Osteoblast (primary cell): ENCODE measurements at places on chromosomes 5 and 9. TPM values are rescaled to one million over a fixed set of nuclear protein-coding genes. Genes with fewer than 3 reads are reported as not detected.

GRCh38 chr5:31052937-31053658 lies 140.4 kb upstream of the CDH6 start:
- H3K4me3 ChIP-seq, result no peak overlapping the region
- no peaks in the 10 kb centered on the region for H3K27me3 ChIP-seq
- no peak overlapping the region for H3K27ac ChIP-seq

DNA sequence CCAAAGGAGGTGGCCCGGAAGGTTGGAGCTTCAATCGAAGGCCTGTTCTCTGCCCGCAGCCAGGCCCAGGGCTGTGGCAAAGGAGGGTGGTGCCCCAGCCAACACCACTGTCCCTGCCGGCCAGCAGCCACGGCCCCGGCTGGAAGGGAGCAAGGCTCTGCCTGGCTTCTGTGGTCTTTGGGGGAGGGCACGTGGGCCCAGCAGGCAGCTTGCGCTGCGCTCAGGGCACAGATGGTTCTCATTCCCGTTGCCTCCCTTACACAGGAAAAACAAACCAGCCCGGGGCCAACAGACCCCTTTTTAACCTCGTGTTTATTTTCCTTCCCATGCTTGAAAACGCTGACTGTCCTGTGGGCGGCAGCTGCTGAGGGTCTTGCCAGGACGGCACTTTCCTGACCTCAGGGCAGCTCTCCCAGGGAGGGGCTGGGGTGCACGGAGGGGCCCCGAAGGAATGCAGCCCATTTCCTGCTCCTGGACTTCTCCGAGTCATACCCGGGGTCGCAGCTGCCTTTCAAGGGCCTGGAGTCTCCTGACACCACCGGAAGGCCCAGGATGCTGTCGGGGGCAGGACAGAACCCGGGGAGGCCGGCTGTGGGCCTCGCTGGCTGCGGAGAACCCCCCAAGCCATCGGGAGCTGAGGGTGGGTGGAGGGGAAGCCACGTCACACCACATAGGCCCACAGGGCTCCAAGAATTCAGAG lies 1.1 kb upstream of the GPSM1 start:
- H3K27ac ChIP-seq, result peak overlapping the region; percentile 78
- peaks cover 5% of the 10 kb centered on the region for H3K36me3 ChIP-seq
- H3K4me1 ChIP-seq, result peaks cover 29% of the 10 kb centered on the region

- H3K27me3 ChIP-seq, result no peaks in the 10 kb centered on the region
- DNase-seq, result no peak
- H3K27ac ChIP-seq, result no peak overlapping the region
- no peak overlapping the region for H3K4me3 ChIP-seq
These were observed 22.4 kb downstream of the NIPSNAP3B start for GRCh38 chr9:104786293-104786692.

DNA sequence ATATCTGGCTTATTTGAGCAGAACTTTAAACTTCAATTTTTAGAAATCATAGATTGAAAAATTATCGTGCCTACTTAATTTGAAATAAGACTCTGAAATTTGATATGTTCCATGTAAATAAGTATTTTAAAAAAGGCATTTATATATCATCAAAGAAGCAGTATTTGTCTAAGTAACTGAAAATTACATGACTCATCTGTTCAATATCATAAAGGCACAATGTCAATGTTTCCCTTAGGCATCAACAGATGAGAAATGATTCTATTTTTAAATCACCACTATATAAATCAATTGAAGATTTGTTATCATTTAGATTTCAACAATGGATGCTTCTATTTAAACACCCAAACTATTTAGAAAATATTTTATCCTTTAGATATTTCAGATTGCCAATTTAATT lies 142.9 kb upstream of the POU5F2 start:
- no peak for DNase-seq
- H3K4me1 ChIP-seq, result no peaks in the 10 kb centered on the region
- no peak overlapping the region for H3K4me3 ChIP-seq
- no peaks in the 10 kb centered on the region for H3K36me3 ChIP-seq
- H3K27me3 ChIP-seq, result no peaks in the 10 kb centered on the region

Gene ECM2
- total RNA-seq, result 55.4 and 62.2 TPM in 2 replicates

Gene COL23A1
- total RNA-seq, result under 0.01 TPM in 1 of 2 replicates, not detected in the other

DNA sequence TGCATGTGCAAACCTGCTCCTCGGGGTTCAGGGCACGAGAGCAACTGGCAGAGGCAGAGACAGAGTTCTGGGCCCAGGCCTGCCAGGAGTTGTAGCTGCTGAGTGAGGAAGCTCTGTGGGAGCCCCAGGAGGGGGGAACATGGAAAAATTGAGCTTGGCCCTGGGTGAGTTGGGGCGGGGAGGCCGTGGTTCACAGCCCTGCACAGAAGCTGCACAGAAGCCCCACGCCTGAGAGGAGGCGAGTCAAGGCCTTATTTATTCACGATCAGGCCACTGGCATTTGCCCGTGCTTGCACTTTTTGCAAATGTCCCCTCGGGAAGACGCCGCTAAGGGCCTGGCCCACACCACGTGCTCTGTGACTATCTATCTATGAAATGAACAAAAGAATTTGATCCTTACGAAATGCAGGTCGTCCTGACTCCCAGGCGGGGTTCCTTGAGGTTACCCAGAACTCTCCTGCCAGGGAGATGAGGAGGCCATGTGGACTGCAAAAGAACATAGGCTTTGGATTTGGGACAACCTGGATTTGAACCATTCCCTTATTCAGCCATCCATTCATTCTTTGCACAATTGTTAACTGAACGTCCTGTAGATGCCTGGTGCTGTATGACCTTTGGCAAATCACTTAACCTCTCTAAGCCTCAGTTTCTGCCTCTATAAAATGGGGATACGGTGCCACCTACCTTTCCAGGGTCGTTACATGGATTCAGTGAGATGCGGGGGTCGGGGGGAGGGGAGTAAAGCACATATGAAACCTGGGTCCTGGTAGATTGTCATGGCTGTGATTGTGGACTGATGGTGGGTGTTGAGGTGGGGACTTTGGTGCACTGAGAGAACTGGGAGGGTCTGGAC lies 17.9 kb downstream of the COL27A1 start:
- peaks cover 35% of the 10 kb centered on the region for H3K4me1 ChIP-seq
- no peaks in the 10 kb centered on the region for H3K27me3 ChIP-seq
- H3K36me3 ChIP-seq, result peaks cover 8% of the 10 kb centered on the region

- H3K4me3 ChIP-seq, result no peak overlapping the region
- H3K27me3 ChIP-seq, result peaks cover 14% of the 10 kb centered on the region
- peaks cover 17% of the 10 kb centered on the region for H3K4me1 ChIP-seq
- H3K36me3 ChIP-seq, result no peaks in the 10 kb centered on the region
- H3K27ac ChIP-seq, result no peak overlapping the region
- no peak for DNase-seq
These were observed 30.7 kb upstream of the COL15A1 start for GRCh38 chr9:98913044-98913443.

DNA sequence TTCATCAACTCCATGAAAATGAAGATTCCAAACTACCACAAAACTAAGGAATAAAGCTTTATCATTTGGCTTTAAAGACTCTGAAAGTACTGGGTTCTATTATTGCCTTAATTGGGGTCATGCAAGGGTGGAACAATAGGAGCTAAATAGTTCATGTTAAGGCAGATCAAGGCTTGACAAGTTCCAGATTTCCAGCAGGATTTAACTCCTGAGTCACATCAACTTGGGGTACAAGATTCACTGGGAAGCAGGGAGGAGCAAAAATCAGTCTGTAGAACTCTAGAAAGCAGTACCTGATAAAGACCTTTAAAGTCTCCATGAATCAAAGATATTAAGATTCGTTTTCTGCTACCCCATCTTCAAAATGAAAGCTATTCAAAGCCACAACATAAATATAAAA lies 41.9 kb upstream of the GLRX start:
- H3K4me3 ChIP-seq, result no peak overlapping the region
- no peaks in the 10 kb centered on the region for H3K27me3 ChIP-seq
- H3K36me3 ChIP-seq, result no peaks in the 10 kb centered on the region

DNA sequence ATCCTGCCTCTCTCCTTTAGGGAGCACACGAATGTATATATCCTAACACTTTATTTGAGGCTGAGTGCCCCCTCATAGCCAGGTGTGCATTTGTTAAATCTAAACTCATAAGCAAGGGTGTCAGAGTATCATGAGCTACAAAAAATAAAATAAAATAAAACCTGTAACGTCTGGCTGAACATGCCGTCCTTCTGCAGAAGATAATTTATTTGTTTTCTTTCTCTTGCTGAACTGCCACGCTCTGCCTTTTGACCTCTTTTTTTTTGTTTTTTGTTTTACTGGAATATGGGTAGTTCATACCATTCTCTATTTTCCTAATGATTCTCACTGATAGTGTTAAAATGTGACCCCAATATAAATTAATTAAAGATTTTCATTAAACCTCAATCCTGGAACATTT lies 117.7 kb upstream of the MPDZ start:
- H3K27ac ChIP-seq, result no peak overlapping the region
- no peaks in the 10 kb centered on the region for H3K36me3 ChIP-seq
- H3K27me3 ChIP-seq, result no peaks in the 10 kb centered on the region
- DNase-seq, result no peak

GRCh38 chr9:32571969-32572899 lies 725 bp downstream of the NDUFB6 start:
- peak overlapping the region; percentile 81 for H3K27ac ChIP-seq
- H3K27me3 ChIP-seq, result no peaks in the 10 kb centered on the region
- peak; percentile 91 for DNase-seq
- peaks cover 18% of the 10 kb centered on the region for H3K4me1 ChIP-seq
- H3K4me3 ChIP-seq, result peak overlapping the region; percentile 89
- H3K36me3 ChIP-seq, result peaks cover 3% of the 10 kb centered on the region

Gene KIF12
- total RNA-seq, result not detected in 2 replicates

DNA sequence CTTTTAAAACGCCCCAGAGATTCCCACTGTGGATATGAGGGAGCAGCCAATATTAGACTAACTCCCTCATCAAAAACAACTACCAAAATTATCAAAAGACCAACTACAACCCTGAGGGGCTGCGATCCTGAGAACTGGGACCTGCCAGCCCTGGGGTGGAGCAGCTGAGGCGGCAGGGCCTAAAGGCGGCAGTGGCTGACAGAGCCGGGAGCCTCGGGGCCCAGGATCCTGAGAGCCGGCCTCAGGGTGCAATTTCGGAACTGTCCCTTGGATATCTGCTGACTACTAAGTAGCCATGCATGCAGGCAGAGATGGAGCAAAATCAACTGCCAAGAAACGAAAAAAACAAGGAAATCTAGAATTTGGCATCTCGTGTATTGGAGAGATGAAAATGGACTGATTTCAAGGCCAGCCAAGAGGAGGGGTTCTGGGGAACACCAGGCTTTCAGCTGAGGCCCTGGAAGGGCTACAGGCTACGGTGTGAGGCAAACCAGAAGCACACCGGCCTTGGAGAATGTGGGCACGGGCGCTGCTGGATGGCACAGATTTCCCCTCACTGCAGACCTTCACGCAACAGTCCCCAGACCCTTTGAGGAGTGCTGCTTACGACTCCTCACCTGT lies 63.6 kb upstream of the UBAC1 start:
- H3K4me1 ChIP-seq, result peaks cover 12% of the 10 kb centered on the region
- H3K36me3 ChIP-seq, result peaks cover 4% of the 10 kb centered on the region
- no peaks in the 10 kb centered on the region for H3K27me3 ChIP-seq
- peak; percentile 59 for DNase-seq

GRCh38 chr5:113187906-113188305 lies 211.3 kb downstream of the DCP2 start:
- H3K27ac ChIP-seq, result no peak overlapping the region
- peaks cover 6% of the 10 kb centered on the region for H3K27me3 ChIP-seq
- DNase-seq, result no peak
- H3K36me3 ChIP-seq, result peaks cover 2% of the 10 kb centered on the region

GRCh38 chr5:68279984-68280383 lies 64.4 kb downstream of the PIK3R1 start:
- no peak overlapping the region for H3K27ac ChIP-seq
- H3K27me3 ChIP-seq, result no peaks in the 10 kb centered on the region
- peaks cover 29% of the 10 kb centered on the region for H3K36me3 ChIP-seq
- DNase-seq, result no peak

DNA sequence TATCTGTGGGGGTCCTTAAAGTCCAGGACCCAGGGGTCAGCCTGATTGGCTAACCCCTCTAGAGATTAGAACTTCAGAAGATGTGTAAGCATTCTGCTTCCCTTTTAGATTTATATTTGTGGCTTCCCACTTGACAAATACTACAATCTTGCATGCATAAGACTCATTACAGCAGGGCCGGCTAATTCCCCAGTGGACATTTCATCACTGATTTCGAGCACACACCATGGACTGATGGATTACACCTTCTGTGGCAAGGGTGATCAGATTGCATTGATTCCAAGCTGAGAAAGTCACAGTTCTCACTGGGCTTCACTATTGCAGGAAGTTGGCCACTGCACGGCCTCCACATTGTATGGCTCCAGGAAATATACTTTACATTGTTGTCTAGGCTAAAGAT lies 65.8 kb upstream of the DAPK1 start:
- no peak overlapping the region for H3K27ac ChIP-seq
- no peak for DNase-seq
- no peak overlapping the region for H3K4me3 ChIP-seq
- no peaks in the 10 kb centered on the region for H3K27me3 ChIP-seq
- no peaks in the 10 kb centered on the region for H3K36me3 ChIP-seq

DNA sequence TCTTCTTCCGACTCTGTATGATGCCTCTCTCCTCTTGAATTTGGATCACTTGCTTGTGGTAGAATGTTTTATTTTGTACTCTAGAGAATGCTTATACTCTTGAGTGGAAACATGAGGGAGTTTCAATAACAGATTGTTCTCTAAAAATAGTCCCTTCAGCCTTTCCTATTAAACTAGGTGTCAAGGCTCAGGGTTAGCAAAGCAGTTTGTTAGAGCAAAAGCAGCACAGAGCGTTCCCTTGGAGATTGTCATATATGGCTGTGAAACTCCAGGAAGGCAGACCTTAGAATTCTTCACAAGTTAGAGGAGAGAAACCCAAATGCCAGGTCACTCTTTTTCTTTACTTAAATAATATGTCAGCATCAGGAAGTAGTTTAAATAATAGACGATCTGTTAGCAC lies 33.0 kb downstream of the MAMDC2 start:
- H3K4me3 ChIP-seq, result no peak overlapping the region
- no peaks in the 10 kb centered on the region for H3K36me3 ChIP-seq
- no peak overlapping the region for H3K27ac ChIP-seq
- no peak for DNase-seq
- peaks cover 25% of the 10 kb centered on the region for H3K4me1 ChIP-seq

Gene DDX4
- total RNA-seq, result under 0.01 TPM in 1 of 2 replicates, not detected in the other

Gene GCNT4
- 2.5 and 2.7 TPM in 2 replicates for total RNA-seq

DNA sequence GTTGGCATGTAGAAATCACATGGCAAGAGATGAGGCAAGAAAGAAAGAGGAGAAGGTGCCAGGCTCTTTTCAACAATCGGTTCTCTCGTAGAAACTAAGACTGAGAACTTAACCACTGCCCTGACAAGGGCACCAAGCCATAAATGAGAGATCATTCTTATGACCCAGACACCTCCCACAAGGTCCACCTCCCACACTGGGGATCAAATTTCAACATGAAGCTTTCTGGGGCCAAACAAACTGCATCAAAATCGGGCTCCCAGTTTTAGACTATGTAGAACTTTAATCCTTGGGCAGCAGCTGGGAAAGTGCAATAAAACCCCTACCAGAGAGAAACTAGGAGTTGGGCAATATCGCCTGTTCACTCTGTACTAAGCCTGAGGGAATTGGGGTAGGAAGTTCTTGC lies 150.2 kb upstream of the CCDC152 start:
- no peak overlapping the region for H3K27ac ChIP-seq
- peaks cover 6% of the 10 kb centered on the region for H3K27me3 ChIP-seq
- no peak overlapping the region for H3K4me3 ChIP-seq
- H3K4me1 ChIP-seq, result no peaks in the 10 kb centered on the region

GRCh38 chr9:126119731-126120130 lies 206.9 kb upstream of the MVB12B start:
- H3K4me3 ChIP-seq, result no peak overlapping the region
- H3K27me3 ChIP-seq, result peaks cover 31% of the 10 kb centered on the region
- no peaks in the 10 kb centered on the region for H3K4me1 ChIP-seq
- H3K36me3 ChIP-seq, result no peaks in the 10 kb centered on the region
